ENCODE measurements at places on chromosomes 2 and 18. TPM values are rescaled to one million over a fixed set of nuclear protein-coding genes. Genes with fewer than 3 reads are reported as not detected.

The TMEM18 gene
- total RNA-seq, result 21.5 TPM

GRCh38 chr18:48319801-48320638 is 89.2 kb downstream of the ZBTB7C start:
- no peaks in the 10 kb centered on the region for H3K4me1 ChIP-seq

GRCh38 chr2:147589127-147589526 is 255.7 kb upstream of the ACVR2A start:
- no peak overlapping the region for H3K4me3 ChIP-seq
- H3K27me3 ChIP-seq, result peaks cover 5% of the 10 kb centered on the region
- H3K4me1 ChIP-seq, result no peaks in the 10 kb centered on the region

GRCh38 chr2:104744537-104744936 is 109.4 kb upstream of the POU3F3 start:
- no peaks in the 10 kb centered on the region for H3K36me3 ChIP-seq
- no peaks in the 10 kb centered on the region for H3K27me3 ChIP-seq
- H3K27ac ChIP-seq, result no peak overlapping the region
- no peak for DNase-seq
- no peaks in the 10 kb centered on the region for H3K4me1 ChIP-seq

DNA sequence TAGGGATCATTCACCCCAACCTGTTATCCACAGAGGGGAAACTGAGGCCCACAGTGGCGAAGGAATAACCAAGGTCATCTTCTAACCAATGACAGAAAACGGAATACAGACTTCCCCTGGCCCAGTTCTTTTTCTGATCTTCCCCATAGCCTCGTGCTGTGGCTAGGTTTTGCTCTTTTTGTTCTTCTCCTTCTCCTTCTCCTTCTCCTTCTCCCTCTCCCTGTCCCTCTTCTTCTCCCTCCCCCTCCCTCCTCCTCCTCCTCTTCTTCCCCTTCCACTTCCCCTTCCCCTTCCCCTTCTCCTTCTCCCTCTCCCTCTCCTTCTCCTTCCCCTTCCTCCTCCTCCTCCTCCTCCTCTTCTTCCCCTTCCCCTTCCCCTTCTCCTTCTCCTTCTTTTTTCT is 12.9 kb upstream of the TWIST2 start:
- no peak for DNase-seq
- H3K27me3 ChIP-seq, result peaks cover 23% of the 10 kb centered on the region
- H3K36me3 ChIP-seq, result no peaks in the 10 kb centered on the region
- H3K4me3 ChIP-seq, result no peak overlapping the region
- H3K27ac ChIP-seq, result no peak overlapping the region
- H3K4me1 ChIP-seq, result no peaks in the 10 kb centered on the region

- peaks cover 35% of the 10 kb centered on the region for H3K4me1 ChIP-seq
- H3K27ac ChIP-seq, result peak overlapping the region; percentile 92
- DNase-seq, result peak; percentile 91
- peaks cover 30% of the 10 kb centered on the region for H3K36me3 ChIP-seq
- peak overlapping the region; percentile 94 for H3K4me3 ChIP-seq
Observed at GRCh38 chr2:237968048-237968862, 1.4 kb downstream of the UBE2F start.

The SPDYA gene
- 1.9 TPM for total RNA-seq

The LHCGR gene
- not detected for total RNA-seq

The IRS1 gene
- 4.8 TPM for total RNA-seq

The FBXO36 gene
- total RNA-seq, result 0.71 TPM

The IHH gene
- total RNA-seq, result not detected

The DNER gene
- not detected for total RNA-seq

DNA sequence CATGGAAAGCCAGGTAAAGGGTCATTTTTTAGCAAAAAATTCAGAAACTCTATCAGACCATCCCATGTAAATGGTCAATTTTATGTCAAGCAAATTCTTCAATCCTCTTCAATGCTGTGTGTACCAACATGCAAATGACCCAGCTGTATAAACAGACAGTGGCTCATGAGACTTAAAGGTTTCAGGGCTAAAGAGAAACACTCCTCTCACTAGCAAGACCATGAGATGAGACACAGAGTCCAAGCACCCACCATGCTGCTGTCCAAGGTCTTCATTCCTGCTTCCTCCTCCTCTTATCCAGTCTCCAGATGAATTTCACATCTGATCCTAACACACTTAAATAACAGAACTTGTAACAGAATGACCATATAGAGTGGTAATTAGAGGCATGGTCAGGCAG is 30.8 kb upstream of the ONECUT2 start:
- no peaks in the 10 kb centered on the region for H3K36me3 ChIP-seq
- peaks cover 2% of the 10 kb centered on the region for H3K27me3 ChIP-seq
- no peak overlapping the region for H3K4me3 ChIP-seq

- H3K27me3 ChIP-seq, result no peaks in the 10 kb centered on the region
- no peak overlapping the region for H3K4me3 ChIP-seq
- no peaks in the 10 kb centered on the region for H3K36me3 ChIP-seq
- H3K4me1 ChIP-seq, result peaks cover 5% of the 10 kb centered on the region
Observed at GRCh38 chr2:3051266-3051665, 326.4 kb downstream of the EIPR1 start.

The ASXL3 gene
- not detected for total RNA-seq

DNA sequence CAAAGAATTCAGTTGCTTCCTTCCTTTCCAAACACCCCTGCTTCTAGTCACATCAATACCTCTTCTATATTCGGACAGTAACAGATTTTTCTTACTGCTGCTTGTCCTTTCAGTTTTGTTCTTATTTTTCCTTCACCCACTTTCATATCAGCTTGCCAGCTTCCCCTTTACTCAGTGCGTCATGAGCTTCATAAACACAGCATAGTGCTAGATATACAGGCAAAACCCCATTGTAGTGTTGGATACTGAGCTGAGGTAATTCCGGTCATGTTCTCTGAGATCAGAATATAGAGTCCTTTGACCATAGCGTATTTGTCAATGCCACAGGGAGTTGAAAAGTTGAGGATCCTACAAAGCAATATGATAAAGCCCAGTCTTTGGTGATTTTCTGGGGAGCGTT is 2.4 kb downstream of the FARP2 start:
- no peaks in the 10 kb centered on the region for H3K27me3 ChIP-seq
- peaks cover 9% of the 10 kb centered on the region for H3K36me3 ChIP-seq
- H3K4me3 ChIP-seq, result no peak overlapping the region
- DNase-seq, result no peak
- H3K27ac ChIP-seq, result no peak overlapping the region

DNA sequence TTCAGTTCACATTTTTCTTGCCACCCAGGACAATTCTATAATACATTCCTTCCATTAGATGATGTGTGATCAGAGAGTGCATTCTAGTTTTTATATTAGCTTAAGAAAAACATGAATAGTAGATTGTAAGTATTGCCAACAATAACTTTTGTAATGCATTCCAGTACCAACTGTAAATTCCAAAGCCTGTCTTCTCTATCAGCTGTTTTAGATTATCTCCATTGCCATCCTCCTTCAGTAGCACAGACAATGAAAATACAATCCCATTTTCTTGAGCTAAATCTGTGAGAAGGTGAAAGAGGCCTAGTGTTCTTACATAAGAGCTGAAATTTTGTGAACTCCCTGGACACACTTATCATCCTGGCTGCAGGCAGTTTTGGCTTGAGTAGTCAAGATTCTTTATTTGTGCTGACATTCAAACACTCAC is 103.9 kb downstream of the CCBE1 start:
- no peaks in the 10 kb centered on the region for H3K36me3 ChIP-seq
- no peaks in the 10 kb centered on the region for H3K4me1 ChIP-seq
- H3K27me3 ChIP-seq, result no peaks in the 10 kb centered on the region
- H3K27ac ChIP-seq, result no peak overlapping the region
- no peak for DNase-seq
- H3K4me3 ChIP-seq, result no peak overlapping the region

The CAPN14 gene
- total RNA-seq, result 0.07 TPM

The FAM161A gene
- 4.5 TPM for total RNA-seq

GRCh38 chr18:61894751-61895524 is 2.1 kb upstream of the RNF152 start:
- no peaks in the 10 kb centered on the region for H3K36me3 ChIP-seq
- H3K27me3 ChIP-seq, result peaks cover 65% of the 10 kb centered on the region
- H3K4me3 ChIP-seq, result peak overlapping the region; percentile 84
- H3K4me1 ChIP-seq, result peaks cover 10% of the 10 kb centered on the region
- no peak for DNase-seq

GRCh38 chr18:8207996-8208395 is 401.2 kb upstream of the RAB12 start:
- no peak for DNase-seq
- H3K4me1 ChIP-seq, result no peaks in the 10 kb centered on the region
- H3K36me3 ChIP-seq, result no peaks in the 10 kb centered on the region
- no peak overlapping the region for H3K27ac ChIP-seq
- H3K27me3 ChIP-seq, result no peaks in the 10 kb centered on the region

The GALR1 gene
- not detected for total RNA-seq

The RFX8 gene
- total RNA-seq, result 0.49 TPM

- H3K27ac ChIP-seq, result peak overlapping the region; percentile 95
- H3K4me3 ChIP-seq, result peak overlapping the region; percentile 89
- H3K36me3 ChIP-seq, result peaks cover 18% of the 10 kb centered on the region
- peaks cover 79% of the 10 kb centered on the region for H3K4me1 ChIP-seq
- DNase-seq, result peak; percentile 92
- no peaks in the 10 kb centered on the region for H3K27me3 ChIP-seq
Observed at GRCh38 chr2:237434866-237435311, 20.9 kb upstream of the COL6A3 start.

- H3K4me3 ChIP-seq, result no peak overlapping the region
- no peak for DNase-seq
- H3K27ac ChIP-seq, result no peak overlapping the region
- H3K27me3 ChIP-seq, result no peaks in the 10 kb centered on the region
- no peaks in the 10 kb centered on the region for H3K4me1 ChIP-seq
Observed at GRCh38 chr18:55038162-55038561, 78.9 kb upstream of the CCDC68 start.

- H3K4me3 ChIP-seq, result no peak overlapping the region
- DNase-seq, result no peak
- H3K4me1 ChIP-seq, result no peaks in the 10 kb centered on the region
- no peaks in the 10 kb centered on the region for H3K36me3 ChIP-seq
- no peak overlapping the region for H3K27ac ChIP-seq
Observed at GRCh38 chr2:206378835-206379234, 64.5 kb upstream of the ADAM23 start.

The RAPGEF4 gene
- total RNA-seq, result 0.37 TPM

DNA sequence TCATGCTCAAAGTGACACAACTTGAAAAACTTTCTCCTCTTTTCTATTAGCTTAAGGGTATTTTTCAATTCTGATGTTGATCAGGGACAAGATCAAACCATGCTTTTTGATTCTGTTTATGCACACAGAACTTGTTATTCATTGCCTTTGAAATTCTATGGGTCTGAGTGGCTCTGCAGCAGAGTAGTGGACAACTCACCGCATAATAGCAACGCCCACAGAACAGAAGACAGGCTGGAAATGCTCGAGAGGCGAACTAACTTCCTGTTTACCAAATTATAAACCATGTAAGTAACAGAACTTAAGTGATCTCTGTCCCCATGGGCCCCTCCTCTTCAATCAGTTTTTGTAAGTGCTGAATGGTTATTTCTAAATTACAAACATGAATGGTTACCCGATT is 131.2 kb downstream of the CBLN2 start:
- H3K36me3 ChIP-seq, result no peaks in the 10 kb centered on the region
- no peaks in the 10 kb centered on the region for H3K4me1 ChIP-seq
- H3K27ac ChIP-seq, result no peak overlapping the region
- no peaks in the 10 kb centered on the region for H3K27me3 ChIP-seq
- no peak overlapping the region for H3K4me3 ChIP-seq
- no peak for DNase-seq

- H3K27ac ChIP-seq, result no peak overlapping the region
- DNase-seq, result no peak
Observed at GRCh38 chr18:48342581-48342980, 66.6 kb downstream of the ZBTB7C start.

The KATNAL2 gene
- total RNA-seq, result not detected

DNA sequence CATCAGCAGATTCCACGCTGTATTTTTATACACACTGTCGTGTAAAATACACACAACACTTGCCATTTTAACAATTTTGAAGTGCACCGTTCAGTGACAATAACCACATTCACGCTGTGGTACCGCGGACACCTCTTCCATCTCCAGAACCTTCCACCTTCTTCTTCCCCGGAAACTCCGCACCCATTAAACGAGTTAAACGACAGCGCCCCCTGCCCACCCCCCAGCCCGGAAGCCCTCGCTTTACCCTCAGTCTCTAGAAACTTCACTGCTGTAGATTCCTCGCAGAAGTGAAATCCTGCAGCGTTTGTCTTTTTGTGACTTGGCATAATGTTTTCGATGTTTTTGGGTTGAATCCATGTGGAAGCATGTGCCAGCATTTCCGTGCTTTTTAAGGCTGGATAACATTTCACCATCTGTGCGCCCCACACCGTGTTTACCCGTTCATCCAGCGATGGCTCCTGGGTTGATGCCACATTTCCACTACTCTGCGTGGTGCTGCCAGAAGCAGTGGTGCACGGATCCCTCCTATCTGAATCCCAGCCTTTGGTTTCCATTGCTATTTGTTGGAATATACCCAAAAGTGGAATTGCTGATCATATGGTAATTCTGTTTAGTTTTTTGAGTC is 32.0 kb upstream of the TMEM18 start:
- no peak overlapping the region for H3K4me3 ChIP-seq
- no peak for DNase-seq
- H3K27ac ChIP-seq, result no peak overlapping the region
- peaks cover 4% of the 10 kb centered on the region for H3K4me1 ChIP-seq
- peaks cover 17% of the 10 kb centered on the region for H3K27me3 ChIP-seq
- no peaks in the 10 kb centered on the region for H3K36me3 ChIP-seq

DNA sequence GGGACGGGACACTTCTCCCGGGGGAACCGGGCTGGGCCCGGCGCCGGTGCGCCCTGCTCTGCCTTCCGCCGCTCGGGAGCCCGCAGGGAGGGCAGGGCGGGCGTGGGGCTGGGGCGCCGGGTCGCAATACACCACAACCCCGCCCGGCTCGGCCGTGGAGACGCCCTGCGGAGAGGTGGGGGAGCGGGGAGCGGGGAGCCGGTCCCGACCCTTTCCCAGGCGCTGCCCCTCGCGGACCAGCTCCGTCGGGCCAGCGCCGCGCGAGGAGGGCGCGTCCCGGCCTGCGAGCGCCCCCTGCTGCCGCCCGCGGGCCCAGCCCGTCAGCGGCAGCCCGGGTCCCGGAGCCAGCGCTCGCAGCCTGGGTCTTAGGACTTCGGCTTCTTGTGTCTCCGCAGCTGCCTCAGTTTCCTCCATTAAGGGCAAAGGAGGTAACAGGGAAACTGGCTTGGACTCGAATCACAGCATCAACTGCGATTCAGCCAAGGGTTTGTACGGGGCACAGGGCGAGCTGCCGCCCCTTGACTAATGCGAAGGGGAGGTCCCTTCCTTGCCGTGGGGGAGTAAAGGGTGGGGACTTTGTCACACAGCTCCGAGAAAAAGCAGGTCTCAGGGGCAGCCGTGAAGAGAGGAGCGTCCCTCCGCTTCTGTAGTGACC is 635 bp upstream of the ADRA2B start:
- peaks cover 42% of the 10 kb centered on the region for H3K27me3 ChIP-seq
- no peak overlapping the region for H3K27ac ChIP-seq
- peaks cover 22% of the 10 kb centered on the region for H3K4me1 ChIP-seq
- no peaks in the 10 kb centered on the region for H3K36me3 ChIP-seq
- H3K4me3 ChIP-seq, result peak overlapping the region; percentile 77

- H3K4me3 ChIP-seq, result peak overlapping the region; percentile 28
- no peaks in the 10 kb centered on the region for H3K27me3 ChIP-seq
- no peak for DNase-seq
- H3K36me3 ChIP-seq, result peaks cover 3% of the 10 kb centered on the region
- H3K27ac ChIP-seq, result peak overlapping the region; percentile 90
Observed at GRCh38 chr2:230644356-230644935, 68.2 kb upstream of the CAB39 start.

- H3K36me3 ChIP-seq, result no peaks in the 10 kb centered on the region
- no peak for DNase-seq
- H3K4me1 ChIP-seq, result peaks cover 28% of the 10 kb centered on the region
- H3K4me3 ChIP-seq, result no peak overlapping the region
- peaks cover 20% of the 10 kb centered on the region for H3K27me3 ChIP-seq
Observed at GRCh38 chr2:100278986-100279385, 43.3 kb downstream of the LONRF2 start.

All from activated CD4-positive, alpha-beta T cell treated with anti-CD3 and anti-CD28 coated beads, Interleukin-2, amount 10 ng/mL, durations not matched to agents 24 days and 14 days (primary cell).